Activated T-helper 1 cell treated with Interleukin-2 at 50 U/mL for 16 hours (primary cell): ENCODE measurements at places on chromosomes 7 and 10.

- DNase-seq: no peak
Observed at GRCh38 chr7:47405921-47406800, 175.8 kb downstream of the TNS3 start.

DNA sequence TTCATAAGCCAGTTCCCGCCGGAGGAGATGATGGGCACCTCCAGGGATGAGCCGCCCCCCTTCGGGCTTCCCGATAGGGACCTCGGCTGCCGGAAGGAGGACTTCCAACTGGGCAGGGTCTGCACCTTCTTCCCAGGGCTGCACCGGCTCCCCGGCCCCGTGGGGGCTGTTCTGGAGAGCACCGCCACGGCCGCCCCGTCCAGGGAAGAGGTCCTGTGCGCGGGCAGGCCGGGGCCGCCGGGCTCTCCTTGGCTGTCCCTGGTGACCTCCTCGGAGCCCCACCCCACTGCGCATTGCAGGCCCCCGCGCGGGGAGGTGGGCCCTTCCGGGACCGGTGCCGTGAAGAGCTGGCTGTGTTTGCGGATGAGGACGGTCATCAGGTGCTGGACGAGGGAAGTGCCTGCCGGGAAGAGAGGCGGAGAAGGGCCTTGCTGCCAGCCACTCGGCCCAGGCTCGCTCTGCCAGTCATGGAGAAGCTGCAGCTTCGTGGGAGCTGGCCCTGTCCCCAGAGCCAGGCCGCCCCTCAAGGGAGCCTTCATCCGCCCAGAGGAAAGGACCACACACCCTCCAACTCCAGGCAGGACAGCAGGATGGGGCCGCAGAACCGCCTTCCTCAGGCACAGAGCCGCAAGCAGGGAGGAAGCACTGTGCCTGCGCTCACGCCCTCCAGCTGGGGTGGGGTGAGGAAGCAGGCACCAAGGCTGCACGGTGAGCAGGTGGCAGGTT is 144.4 kb downstream of the MAPK8 start:
- DNase-seq: no peak

GRCh38 chr7:112202816-112203215 is 3.4 kb downstream of the DOCK4 start:
- no peak for DNase-seq

GRCh38 chr7:138186951-138187351 is 110.7 kb downstream of the AKR1D1 start:
- no peak for DNase-seq

DNA sequence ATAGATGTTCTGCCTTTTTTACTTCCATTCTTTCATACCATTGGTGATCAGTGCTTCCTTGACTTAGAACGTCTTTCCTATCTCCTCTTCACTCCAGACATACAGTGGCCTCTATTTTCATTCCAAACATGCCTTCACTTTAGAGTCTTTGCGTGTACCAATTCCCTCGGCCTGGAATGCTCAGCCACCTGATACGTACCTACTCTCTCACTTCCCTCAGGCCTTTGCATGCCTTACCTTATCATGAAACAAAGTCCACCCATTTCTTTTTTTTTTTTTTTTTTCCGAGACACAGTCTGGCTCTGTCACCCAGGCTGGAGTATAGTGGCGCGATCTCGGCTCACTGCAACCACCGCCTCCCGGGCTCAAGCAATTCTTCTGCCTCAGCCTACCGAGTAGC is 2.2 kb upstream of the CCNJ start:
- DNase-seq: no peak

DNA sequence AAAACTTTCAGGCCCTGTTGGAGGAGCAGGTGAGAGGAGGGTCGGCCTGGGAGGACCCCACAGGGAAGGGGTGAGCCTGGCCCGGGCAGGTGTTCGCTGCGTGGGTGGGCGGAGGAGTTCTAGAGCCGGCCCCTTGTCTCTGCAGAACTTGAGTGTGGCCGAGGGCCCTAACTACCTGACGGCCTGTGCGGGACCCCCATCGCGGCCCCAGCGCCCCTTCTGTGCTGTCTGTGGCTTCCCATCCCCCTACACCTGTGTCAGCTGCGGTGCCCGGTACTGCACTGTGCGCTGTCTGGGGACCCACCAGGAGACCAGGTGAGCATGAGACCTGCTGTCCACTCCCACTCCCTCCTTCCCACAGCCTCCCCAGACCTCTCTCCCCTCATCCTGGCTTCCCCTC is 5.6 kb downstream of the ZNHIT1 start:
- no peak for DNase-seq

DNA sequence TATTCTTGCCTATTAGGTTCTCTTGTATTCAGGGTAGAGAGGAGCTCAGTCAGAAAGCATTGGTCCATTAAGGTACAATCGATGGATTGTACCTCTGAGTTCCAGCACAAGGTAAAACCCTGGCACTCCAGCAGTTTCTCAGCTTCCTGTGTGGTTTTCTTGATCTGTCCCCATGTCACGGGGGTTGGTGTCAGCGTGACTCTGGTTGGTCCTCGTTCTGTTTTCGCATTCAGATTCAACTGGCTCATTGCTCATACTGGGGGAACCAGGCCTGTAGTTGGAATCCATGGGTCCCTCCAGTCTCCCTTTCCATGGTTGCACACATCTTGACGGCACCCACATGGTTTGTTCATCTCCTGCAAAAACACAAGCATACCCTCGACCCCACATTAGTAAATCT is 32.7 kb upstream of the RASGEF1A start:
- no peak for DNase-seq

DNA sequence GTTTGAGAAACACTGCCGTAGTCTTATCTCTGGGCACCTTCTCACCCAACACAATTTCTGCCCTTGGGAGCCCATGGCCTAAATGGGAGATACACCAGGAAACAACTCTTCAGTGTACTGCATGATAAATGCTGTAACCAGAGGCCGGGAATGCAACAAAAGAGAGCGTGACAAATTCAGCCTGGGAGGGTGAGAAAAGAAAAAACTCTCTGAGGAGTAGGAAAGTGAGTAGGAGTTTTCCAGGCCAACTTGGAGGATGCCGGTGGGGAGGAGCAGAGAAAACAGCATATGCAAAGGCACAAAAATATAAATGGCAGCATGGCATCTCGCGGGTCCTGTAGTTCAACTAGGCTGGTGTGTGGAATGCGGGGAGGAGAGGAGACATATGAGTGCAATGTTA is 624.5 kb downstream of the PARD3 start:
- no peak for DNase-seq

DNA sequence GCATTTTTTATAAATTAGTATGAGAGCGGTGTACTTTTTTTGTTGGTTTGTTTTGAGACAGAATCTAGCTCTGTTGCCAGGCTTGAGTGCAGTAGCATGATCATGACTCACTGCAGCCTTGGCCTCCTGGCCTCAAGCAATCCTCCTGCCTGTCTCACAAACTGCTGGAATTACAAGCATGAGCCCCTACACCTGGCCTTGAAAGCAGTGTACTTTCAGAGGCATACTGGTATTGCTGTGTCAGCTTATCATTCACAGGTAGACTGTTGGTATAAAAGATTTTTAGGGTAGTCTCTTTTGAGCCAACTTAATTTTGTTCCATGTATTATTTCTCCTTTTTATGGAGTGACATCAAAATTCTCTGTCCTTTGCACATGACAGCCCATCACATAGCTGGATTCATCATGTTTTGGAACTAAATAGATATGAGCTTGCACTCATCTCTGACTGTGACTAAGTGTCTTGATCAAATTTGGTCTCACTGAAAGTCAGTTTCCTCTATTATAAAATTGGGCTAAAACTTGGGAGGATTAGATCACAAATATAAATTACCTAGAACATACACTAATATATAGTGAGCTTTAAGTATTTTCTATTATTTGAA is 12.4 kb downstream of the GNAT3 start:
- DNase-seq: no peak

DNA sequence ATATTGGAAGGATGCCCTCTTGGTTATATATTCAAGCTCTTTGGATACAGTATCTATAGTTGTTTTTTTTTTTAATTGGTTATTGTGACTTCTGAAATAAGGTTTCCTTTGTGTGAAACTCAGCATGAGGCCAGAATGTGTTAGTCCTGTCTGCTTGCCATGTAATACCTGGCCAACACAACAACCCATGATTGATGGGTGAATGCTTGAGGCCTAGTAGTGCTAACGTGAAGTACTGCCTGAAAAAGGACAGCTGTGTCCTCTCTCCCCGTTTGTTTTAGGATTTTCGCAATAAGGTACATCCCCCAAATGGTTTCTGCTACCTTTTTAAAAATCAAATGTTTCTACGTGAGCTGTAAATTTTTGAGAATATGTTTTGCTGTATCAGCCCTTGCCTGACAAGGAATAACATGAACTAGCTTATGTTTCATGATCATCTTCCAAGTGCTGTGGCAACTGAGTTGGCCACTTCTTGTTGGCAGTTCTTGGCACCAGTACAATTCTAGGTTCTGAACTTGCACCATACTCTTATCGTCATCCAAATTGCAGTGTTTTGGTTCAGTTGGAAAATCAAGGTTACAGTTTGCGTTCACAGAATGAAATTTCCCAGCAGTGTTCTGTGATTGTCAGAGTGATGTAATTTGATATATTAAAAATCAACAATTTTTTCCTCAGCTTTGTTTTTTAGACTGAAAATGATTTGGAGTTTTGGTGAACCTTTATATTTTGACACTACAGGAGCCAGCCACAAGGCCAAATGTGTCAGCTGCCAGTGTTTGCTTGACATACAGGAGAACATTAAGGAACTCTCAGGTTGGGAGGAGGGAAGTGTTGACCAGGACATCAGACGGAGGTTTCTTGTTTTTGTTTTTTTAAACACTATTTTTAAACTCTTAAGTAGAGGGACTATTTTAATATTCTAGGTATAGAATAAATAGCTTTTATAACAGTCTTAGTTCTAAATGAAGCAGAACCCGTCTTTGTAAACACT is 13.5 kb upstream of the ASCC1 start:
- no peak for DNase-seq

- no peak for DNase-seq
Observed at GRCh38 chr7:8322667-8323066, 60.7 kb upstream of the ICA1 start.

- DNase-seq: no peak
Observed at GRCh38 chr10:116713846-116714245, 28.5 kb downstream of the HSPA12A start.

DNA sequence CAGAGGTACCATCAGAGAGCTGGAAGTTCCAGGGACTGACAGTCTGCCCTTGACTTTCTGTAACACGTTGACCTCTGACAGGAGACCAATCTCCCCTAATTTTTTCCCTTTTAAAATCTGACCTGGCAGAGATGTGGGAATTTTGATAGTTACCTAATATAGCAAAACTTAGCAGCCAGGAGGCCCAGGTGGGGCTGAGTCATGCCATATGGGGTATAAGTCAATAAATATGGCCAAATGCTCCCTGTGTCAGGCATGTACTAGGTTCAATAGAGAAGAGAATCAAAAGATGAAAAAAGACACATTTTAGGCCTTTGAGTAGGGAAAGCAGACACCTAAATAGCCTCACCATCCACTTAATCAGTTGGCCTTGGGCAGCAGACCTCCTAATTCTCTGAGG is 6.1 kb upstream of the GRK5 start:
- DNase-seq: no peak

GRCh38 chr7:135262623-135263320 is 29.1 kb downstream of the STRA8 start:
- no peak for DNase-seq

- no peak for DNase-seq
Observed at GRCh38 chr7:35716038-35716803, 21.3 kb upstream of the HERPUD2 start.

DNA sequence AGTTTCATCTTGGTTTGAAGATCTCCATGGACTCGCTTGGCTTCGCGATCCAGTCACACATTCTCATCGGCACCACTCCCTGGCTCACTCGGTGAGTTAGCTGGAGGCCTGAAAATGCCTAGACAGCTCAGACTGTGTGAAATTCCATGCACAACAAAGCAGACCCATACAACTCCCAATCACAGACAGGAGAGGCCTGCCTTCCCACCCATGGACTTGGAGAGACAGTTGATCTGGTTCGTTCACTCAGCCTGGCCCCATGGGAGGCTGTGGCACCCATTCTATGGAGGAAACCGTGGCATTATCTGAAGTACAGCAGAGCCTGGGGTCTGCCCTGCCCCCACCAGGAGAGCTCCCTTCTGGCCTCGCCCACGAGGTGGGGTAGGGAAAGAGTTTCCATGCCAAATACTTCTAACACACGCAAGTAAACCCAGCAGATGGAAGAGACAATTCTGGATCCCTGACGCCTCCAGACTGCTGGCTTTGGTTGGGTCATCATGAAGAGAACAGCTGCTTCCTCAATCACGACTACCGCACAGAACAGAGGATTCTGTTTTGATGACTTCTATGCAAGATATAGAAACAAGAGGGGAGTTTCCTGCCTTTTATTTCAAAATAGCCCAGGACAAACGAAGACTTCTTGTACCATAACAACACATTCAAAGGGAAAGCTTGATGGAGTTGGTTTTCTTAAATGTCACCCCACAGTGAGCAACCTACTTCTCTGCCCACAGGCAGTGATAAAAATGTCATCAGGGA is 15.9 kb downstream of the FAM53B start:
- no peak for DNase-seq

- DNase-seq: peak; percentile 15
Observed at GRCh38 chr7:2757904-2758672, 70.1 kb downstream of the AMZ1 start.

GRCh38 chr7:51151455-51151854 is 165.2 kb downstream of the COBL start:
- DNase-seq: no peak

- DNase-seq: no peak
Observed at GRCh38 chr7:111067251-111067650, 23.7 kb upstream of the LRRN3 start.
